Daoy (cell line): ENCODE measurements at places on chromosomes 3 and 15. TPM values are rescaled to one million over a fixed set of nuclear protein-coding genes. Genes with fewer than 3 reads are reported as not detected.

DNA sequence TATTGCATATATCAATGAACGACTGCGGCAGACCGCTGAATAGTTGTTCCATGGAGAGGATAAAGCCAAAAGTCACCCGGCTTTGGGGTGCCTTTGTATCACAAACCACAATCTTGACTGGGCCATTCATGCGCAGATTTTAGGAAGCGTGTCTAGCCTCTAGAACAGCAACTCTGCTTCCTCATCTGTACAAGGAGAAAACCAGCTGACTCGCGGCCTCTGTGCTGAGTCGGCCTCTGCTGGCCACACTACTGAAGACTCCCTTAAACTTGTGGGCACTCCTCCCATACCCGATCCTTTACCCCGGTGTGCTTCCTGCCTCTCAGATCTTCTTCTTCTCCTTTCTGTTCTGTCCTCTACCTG lies 872 bp downstream of the DLEC1 start:
- DNase-seq, result peak; percentile 13

GRCh38 chr3:32667072-32667582 lies 17.9 kb upstream of the CNOT10 start:
- DNase-seq, result no peak

Gene CLDN11
- 14.9 and 15.8 TPM in 2 replicates for total RNA-seq

Gene AADAC
- total RNA-seq, result not detected in 2 replicates

GRCh38 chr15:33729653-33730052 lies 238.6 kb upstream of the CHRM5 start:
- DNase-seq, result no peak

Gene SPTSSB
- total RNA-seq, result not detected in 2 replicates

DNA sequence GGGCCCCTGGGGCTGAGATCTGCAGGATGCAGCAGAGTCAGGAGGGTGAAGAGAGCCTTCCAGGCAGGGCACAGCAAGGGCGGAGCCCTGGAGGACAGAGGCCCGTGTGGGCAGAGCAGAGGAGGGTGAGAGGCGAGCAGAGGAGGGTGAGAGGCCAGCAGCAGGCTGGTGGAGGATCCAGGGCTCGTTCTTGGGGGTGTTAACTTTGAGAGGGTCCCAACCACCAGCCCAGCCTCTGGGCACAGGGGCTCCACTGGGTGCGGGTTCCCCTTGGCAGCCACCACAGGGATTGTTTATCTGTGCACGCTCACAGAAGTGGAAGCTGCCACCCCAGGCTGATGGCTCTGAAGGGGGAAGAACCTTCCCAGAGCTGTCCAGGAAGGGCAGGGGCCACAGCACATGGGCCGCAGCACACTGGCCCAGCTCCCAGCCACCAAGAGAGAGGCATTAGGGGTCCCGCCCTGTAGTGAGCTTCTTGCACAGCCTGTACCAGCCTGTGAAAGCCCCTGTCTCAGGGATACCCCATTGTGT lies 9.3 kb upstream of the PLXND1 start:
- no peak for DNase-seq

Gene ESYT3
- 0.34 and 0.68 TPM in 2 replicates for total RNA-seq

DNA sequence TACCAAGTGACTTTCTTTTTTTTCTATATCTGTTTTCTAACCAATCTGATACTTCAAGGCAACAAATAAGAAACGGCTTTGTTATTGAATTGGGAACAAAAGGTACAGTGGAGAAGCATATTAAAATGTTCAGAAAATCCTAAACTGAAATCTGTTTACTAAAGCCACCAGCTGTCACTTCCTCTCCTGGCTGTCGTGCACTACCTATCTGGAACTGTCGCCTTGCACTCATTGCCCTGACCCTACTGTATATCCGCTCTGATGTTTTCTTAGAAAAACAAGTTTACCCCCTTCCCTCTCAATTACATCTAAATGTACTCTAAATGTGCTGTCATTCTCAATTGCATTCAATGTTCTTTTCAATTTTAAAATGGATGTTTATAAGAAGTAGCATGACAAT lies 439.8 kb upstream of the ARRDC4 start:
- no peak for DNase-seq

- DNase-seq, result no peak
Observed at GRCh38 chr3:195040094-195040493, 230.9 kb downstream of the XXYLT1 start.

Gene ADAMTSL3
- 0.12 and 0.34 TPM in 2 replicates for total RNA-seq

Gene PYGO1
- 3.8 and 9.8 TPM in 2 replicates for total RNA-seq

Gene GPR27
- total RNA-seq, result 2.5 and 5.0 TPM in 2 replicates

DNA sequence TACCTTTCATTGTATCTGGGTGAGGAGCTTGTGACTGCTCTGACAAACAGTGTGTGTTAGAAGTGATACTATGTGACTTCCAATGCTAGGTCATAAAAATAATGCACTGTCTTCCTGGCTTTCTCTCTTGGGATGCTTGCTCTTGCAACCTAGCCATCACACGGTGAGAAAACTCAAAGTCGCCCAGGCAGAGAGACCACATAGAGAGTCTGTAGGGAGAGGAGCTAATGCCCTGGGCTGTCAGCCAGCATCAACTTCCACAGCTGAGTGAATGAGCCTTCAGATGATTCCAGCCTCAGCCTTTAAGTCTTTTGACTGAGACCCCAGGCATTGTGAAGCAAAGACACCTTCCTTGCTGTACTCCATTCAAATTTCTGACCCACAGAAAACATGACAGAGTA lies 220.6 kb upstream of the SGO1 start:
- DNase-seq, result no peak

DNA sequence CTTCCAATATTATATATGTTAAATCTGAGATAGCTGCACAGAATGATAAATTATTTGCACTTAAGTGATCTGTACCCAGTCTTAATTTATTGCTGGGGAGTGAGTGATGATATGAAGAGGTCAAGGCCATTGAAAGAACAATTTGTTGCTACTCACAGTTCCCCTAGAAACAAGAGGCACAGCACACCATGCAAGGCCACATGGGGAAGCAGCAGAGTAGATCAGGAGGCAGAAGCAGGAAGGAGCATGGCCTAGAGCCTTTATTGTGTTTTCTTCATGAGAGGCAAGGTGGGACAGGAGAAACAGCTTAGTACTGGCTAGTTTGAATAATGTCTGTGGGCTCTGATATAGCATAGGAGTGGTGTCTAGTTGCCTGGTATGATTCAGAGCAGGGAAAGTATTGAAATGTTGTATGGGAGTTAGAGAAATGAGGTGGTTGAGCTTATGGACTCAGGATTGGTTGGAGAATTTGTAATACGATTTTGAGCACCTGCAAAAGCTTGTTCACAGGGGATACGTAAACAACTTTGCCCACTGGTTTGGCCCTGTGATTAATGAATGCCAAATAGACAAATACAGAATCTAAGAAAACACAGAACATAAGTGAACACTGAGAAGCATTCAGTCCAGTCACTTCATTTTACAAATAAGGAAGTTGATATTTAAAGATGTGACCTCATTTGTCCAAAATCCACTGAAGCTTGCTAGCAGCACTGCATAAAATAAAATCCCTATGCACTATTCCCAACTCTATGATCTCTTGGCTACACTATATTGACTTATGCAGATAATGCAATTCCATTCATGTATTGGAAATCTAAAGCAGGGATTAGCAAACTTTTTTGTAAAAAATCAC lies 71.7 kb downstream of the TMCO5A start:
- DNase-seq, result no peak

Gene PIERCE2
- total RNA-seq, result 0.11 and 1.3 TPM in 2 replicates

DNA sequence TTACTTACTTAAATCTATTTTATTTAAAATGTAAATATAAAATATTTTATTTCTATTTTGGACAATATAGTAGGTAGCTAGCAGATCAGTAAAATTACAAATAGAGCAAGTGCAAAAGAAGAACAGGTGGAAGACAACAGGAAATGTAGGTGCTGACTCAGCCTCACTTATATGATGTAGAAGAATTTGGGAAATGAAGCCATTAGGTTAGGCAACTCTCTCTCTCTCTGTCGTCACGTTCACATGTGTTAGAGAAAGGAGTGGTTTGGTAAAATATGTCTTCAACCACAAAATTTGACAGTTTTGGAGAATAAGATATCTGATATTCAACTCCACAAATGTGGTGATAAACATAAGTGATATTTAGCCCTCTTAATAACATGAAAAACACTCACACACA lies 532.5 kb upstream of the KCNMB2 start:
- DNase-seq, result no peak

DNA sequence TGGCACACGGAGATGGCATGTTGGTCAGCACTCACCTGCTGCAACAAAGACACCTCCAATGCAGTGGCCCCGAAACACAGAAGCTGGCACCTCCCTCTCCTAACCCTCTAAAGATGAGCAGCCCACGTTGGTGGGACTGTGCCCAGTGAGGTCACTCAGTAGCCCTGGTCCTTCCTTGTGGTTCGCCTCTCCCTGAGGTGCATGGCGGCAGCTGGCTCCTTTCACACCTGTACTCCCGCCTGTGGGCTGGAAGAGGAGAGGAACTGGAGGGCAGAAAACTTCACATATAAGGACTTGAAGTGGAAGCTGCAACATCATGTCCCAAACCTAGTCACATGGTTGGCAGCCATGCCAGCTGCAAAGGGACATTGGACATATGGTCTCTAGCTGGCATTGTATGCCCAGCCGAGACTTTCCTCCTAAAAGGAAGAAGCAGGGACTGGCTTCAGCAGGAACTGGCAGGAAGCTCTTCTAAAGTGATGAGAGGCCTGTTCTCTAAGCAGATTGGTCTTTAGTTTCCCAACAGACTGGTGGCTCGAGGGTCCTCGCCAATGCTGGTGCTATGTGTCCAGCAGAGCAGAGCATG lies 10.8 kb upstream of the C3orf22 start:
- DNase-seq, result no peak

Gene LYZL4
- total RNA-seq, result 0.23 TPM in 1 of 2 replicates, not detected in the other

DNA sequence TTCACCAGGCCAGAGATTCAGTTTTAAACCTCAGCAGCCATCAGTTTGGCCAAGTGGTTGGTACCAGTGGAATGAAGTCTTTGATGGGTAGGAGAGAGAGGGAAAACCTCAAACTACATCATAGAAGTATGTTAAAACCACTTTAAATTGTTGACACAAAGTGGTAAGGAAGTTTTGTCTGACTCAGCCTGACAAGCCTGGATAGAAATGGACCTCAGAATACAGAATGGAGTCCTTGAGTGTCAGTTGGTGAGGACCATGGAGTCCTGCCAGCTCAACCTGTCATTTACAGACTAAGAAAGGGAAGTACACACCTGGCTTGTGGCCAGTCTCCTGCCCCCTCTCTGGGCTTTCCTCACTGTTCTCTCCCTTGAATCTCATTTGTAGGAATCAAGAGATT lies 12.1 kb downstream of the EAF1 start:
- DNase-seq, result peak; percentile 46

Gene SST
- total RNA-seq, result not detected in 2 replicates

GRCh38 chr3:135125171-135125801 lies 330.2 kb downstream of the EPHB1 start:
- DNase-seq, result peak; percentile 23

- peak; percentile 25 for DNase-seq
Observed at GRCh38 chr3:122697952-122698620, 17.4 kb downstream of the PARP14 start.

Gene UMPS
- total RNA-seq, result 87.9 and 94.6 TPM in 2 replicates

DNA sequence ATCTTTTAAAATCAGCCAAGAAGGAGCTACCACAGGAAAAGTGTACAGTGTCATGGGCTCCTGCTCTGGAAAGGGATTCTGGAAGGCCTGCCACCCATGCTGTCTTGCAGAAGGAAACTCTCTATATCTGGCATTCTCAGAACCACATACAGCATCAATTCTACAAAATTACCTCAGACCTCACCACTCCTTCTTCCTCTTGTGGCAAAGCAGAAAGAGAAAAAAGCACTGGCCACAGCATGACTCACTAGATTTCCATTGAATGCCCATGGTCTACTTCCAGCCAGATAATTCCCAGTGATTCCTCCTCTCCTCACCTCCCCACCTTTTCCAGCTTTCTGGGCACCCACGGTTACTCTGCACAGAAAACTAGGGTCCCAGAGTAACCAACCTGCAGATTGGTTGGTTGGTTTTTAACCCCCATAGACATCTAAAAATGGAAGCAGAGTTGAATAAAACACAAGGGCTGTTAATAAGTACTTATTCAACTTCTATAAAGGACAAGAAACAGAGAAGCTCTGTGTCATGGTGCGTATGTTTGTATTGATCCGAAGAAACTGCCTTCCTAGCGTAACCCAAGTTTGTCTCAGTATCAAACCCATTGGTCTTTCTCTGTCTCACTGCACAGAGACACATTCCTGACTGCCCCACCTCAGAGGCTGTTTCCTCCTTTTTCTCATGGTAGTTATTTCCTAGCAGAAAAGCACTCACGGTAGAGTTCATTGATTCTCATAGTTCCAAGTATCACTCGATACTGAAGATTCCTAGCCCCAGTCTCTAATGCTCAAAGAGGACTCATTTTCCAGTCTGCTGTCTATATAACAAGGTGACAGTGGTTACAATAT lies 67.7 kb downstream of the LDHAL6B start:
- peak; percentile 73 for DNase-seq

Gene GNAT1
- total RNA-seq, result not detected in 2 replicates

Gene EAF2
- total RNA-seq, result 11.3 and 23.3 TPM in 2 replicates

- no peak for DNase-seq
Observed at GRCh38 chr15:101193806-101194545, 57.9 kb downstream of the CHSY1 start.

Gene FBXO40
- total RNA-seq, result not detected in 2 replicates

Gene GOLGA6L10
- total RNA-seq, result 0.24 and 0.74 TPM in 2 replicates

- no peak for DNase-seq
Observed at GRCh38 chr15:101252836-101253235, 988 bp upstream of the CHSY1 start.

Gene DCP1A
- total RNA-seq, result 9.0 and 18.0 TPM in 2 replicates

DNA sequence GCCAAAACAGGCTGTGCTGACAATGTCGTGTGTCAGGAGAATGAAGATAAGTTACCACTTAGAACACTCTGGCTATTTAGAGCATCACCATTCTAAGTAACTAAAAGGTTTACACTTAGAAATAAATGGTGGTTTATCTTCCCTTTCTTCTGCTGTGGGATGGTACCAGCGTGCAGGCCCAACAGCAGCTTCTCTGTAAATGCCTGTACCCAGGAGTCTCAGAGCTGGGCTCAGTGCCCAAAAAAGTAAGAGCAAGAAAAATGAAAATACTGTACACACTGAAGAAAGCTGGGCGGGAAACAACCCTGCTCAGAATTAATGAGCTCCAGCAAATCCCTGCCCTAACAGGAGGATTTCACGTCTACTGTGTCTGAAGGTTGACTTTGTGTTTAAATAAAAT lies 206.5 kb downstream of the MFSD1 start:
- no peak for DNase-seq

DNA sequence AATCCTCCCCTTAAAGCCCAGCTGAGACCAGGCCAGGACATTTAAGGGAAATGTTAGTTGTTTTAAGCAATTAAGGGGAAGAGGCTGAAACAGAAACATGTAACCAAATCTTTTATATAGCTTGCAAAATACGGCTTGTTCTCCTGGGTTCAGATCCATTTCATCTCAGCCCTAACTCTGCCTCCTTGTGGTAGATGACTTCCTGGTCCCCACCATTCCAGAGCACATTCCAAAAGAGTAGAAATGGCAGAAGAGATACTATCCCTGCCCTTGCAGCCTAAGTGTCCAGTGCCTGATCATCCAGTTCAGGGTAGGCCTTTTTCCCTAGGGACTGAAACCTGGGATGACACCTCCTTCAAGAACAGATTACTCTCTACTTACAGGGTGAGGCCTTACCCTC lies 266.2 kb upstream of the VEPH1 start:
- DNase-seq, result no peak
